Stimulated activated CD8-positive, alpha-beta memory T cell treated with anti-CD3 and anti-CD28 coated beads, Interleukin-4, amount 100 ng/mL, for 1 hour (primary cell): ENCODE measurements at places on chromosomes 3 and 15.
A peak's percentile ranks its signal among the peaks of the same experiment; 100 is the strongest.

DNA sequence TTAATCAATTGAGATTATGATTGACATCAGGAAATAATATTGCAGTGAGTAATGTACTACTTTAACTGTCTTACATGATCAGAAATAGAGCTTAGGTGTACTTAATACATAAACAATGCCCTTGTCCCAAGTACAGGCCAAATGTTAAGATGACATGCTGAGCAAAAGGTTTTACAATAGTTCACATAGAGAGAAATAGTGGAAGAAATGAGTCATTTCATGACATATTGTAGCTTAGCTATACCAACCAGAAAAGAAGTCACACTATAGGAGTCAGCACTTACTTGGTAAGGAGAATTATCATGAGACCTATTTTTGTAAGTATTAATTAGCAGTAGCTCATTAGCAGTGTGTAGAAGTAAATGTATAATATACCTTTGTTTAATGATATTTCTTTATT lies 96.4 kb upstream of the NANOGP8 start:
- no peak for DNase-seq

GRCh38 chr15:32819448-32819847 lies 101.6 kb downstream of the GREM1 start:
- no peak for DNase-seq

- DNase-seq: no peak
Observed at GRCh38 chr3:38725726-38726419, 76.4 kb upstream of the SCN5A start.

DNA sequence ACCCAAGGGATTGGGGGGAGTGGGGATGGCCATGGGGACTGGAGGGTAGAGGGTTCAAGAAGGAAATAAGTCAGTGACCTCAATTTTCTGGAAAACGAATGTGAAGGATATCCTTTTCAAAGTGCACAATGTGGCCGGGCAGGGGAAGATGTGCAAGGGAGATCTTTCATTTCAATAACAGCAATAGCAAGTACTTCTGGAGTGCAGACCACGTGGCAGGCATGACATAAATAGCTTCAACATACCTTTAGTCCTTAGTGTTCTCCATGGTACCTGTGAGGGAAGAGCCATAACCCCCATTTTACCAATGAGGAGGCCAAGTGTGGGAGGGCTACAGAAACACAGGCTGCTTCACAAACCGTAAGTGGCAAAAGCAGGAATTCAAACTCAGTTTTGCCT lies 138.7 kb downstream of the FOXP1 start:
- DNase-seq: no peak

- DNase-seq: no peak
Observed at GRCh38 chr3:47664519-47664918, 85.9 kb upstream of the CSPG5 start.

GRCh38 chr15:82919231-82919886 lies 33.2 kb downstream of the HOMER2 start:
- DNase-seq: no peak

- no peak for DNase-seq
Observed at GRCh38 chr3:193922034-193922774, 213.7 kb upstream of the HES1 start.

DNA sequence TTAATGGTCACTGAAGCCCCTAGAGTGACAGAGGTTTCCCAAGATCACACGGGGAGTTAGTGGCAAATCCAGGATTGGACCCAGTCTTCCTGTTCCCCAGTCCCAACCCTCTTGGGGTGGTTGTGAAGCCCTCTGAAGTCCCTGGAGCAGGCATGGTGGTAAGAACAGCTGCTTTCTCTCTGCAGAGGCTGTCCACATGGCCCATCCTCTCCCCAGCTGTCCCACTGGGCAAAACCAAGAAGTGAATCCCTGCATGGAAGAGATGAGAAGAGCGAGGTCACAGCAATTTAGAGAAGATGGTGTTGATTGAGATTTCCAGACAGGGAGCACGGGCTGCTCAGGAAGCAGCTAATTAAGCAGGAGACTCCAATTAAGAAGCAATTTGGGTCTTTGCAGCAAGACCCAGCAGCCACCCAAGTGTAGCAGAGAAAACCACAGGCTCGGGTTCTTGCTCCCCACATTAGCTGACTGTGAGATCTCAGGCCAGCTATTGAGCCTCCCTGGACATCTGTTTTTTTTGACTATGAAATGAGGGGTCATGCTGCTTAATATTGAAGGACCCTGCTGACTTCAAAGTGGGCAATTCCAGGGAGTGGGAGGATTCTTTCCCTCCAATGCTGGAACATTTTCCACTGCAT lies 14.8 kb upstream of the HDAC11 start:
- DNase-seq: no peak

GRCh38 chr3:29789686-29790085 lies 508.8 kb downstream of the RBMS3 start:
- DNase-seq: no peak

DNA sequence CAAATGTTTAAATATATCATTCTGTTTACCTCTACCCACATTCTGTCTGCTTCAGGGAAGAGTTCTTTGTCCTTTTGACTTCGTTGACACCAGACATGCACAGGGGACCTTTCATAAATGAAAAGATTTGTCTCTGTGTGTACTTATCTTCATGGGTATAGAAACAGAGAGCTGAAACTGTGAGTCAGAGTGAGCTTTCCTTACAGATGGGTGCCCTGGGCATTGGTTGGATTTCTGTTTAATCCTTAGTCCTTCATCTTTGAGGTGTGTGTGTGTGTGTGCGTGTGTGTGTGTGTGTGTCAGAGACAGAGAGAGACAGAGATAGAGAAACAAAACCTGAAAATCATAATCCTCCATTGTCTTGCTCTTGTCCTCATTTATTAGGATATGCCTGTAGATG lies 517.4 kb downstream of the TUSC7 start:
- DNase-seq: no peak

- no peak for DNase-seq
Observed at GRCh38 chr15:83694015-83694414, 40.1 kb downstream of the ADAMTSL3 start.

DNA sequence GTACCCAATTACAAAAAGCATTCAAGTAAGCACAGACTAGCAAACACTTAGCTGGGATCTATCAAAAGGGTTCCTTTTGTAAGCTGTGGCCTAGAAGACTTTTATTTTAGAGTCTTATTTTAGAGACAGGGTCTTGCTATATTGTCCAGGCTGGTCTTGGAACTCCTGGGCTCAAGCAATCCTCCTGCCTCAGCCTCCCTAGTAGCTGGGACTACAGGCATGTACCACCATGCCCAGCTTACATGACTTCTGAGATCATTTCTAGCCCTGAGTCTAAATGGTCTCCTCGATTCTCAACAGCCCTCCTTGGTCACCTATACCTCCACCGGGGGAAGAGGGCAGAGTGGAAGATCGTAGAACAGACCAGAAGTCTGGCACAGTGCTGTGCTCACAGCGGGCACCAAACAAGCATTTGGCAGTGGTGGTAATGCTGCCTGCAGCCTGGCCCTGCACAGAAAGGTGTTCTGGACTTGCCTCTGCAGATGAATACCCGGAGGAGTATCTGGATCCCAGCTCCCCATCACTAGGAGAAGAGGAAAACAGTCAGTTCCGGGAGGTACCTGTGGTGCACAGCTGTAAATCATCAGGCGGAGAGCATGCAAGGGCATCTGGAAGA lies 2.4 kb downstream of the FAM219B start:
- DNase-seq: no peak

GRCh38 chr15:43913026-43913780 lies 86.4 kb downstream of the WDR76 start:
- no peak for DNase-seq

- no peak for DNase-seq
Observed at GRCh38 chr3:10188804-10189556, 24.3 kb downstream of the IRAK2 start.

DNA sequence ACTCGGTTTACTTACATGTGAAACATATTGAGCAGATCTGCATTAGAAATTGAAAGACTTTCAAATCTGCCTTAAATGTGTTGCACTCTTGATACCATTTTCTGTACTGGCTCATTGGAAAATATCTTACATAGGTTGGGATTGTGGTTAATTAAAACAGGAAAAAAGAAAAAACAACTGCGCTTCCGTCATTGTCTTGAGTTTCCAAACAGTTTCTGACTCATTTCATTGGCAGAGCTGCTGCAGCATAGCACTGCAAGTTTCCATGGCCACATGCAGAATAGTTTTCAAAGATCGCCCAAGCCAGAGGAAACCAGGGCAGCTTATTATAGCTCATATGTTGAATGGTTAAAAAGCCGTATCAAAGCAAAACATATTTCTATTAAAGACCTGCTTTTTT lies 446.6 kb upstream of the BCHE start:
- DNase-seq: no peak

GRCh38 chr3:64995857-64996551 lies 308.2 kb upstream of the ADAMTS9 start:
- no peak for DNase-seq

- no peak for DNase-seq
Observed at GRCh38 chr3:104604326-104605010, 762.2 kb upstream of the ALCAM start.

DNA sequence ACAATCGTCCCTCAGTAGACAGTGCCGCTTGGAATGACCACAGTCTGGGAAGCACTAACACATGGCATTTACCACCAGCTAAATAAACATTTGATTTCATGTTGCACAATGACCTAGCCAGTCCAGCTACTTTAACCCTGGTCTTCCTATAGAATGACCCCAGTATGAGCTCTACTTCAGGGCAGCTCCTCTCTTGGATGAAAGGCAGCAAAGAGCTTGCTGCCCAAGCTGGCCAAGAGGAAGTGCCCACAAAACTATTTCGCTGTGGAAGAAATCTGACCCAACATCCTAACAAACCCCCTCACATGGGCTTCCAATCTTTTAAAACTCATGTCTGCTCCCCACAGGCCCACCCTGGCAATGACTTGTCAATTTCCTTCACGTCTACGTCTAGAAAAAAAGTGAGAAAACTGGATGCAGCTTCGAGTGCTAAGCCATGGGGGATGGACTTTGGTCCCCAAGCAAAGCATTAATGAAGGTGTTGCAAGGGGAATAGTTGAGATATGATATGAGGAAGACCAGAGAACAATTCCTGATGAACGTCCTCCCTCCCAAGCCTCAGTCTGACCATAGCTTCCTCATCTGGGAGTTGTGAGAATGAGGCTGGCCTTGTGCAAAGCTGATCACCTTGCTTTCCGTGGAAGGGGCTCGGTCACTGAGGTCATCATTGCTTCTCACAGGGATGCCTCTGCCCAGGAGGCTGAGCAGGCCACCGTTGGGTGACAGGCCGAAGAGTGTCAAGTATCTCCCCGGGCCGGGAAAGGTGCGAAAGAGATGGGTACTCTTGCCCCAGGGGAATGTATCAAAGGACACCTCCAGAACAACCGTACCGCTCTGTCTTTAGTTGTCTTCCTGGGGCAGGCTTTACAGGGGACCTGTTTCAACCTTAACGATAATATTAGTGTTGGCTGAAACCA lies 964 bp downstream of the SLC25A20 start:
- DNase-seq: no peak

DNA sequence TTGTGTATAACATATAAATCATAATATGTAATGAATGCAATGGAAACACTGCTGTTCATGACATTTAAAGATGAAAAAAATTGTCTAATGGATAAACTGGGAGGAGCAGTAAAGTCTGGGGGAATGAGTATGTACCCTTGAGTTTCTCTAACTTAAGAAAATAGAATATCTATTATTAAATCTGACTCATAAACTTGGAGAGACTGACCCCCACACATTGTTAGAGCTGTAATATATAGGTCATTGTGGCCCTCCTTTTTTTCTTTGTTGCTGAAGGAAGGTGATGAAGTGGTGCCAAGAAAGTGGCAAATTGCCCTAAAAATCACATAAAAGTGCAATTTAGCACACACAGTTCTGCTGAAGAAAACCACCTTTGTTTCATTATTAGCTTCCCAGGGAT lies 389.8 kb upstream of the RARB start:
- no peak for DNase-seq

DNA sequence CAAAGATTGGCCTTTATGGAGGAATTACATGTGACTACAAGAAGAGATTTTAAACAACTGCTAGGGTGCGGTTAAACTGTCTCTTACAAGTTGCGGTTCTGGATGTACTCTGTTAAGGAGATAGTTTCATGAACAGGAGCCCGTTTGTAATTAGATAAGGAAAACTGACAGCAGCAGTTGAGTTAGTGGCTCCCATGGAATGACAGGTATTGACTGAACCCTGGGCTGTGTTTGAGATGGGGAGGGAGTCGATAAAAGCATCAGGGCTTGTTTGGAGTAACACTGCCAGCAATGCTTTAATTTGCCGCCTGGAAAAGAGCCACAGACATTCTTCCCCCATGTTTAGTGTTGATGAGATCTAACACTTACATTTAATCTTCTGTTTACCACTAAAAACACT lies 139.9 kb downstream of the ROBO2 start:
- DNase-seq: no peak

DNA sequence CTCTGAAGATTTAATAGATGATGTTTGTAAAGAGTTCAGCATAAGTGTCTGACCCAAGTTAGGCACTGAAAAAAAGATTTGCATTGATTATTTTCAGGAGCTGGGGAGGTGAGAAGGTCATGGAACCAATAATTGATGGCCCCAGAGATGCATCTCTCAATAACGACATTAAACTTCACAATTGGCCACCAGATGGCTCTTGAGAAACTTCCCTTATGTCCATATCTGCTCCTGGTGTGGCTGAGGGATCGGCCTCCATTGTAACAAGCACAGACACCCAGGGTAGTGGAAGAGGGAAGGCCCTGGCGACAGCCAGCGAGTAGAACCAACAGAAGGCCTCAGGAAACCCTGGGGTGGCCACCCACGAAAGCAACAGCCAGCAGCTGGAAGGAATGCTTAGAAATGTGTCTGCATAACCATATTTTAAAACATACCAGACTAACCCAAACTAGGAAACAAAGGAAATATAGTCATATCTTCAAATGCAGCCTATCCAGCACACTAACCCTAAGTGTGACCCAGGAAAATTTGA lies 536.7 kb downstream of the SOX2 start:
- DNase-seq: no peak

DNA sequence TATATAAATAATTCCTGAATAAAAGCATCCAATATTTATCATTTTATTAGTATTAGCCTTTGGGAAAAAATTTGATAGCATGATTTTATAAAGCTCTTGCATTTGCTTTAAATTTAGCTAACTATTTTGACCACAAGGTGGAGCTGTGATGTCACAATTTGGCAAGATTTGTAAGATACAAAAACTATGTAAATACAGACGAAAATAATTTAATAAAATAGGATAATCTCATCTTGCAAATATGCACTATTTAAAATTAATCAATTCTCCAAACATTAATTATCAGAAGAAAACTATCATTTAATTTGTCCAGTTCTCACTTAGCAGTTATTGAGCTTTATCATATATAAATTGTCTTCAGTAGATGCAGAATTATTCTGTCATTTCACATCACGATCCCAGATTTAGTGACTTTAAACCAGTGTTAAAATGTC lies 95.4 kb downstream of the PLOD2 start:
- DNase-seq: no peak

DNA sequence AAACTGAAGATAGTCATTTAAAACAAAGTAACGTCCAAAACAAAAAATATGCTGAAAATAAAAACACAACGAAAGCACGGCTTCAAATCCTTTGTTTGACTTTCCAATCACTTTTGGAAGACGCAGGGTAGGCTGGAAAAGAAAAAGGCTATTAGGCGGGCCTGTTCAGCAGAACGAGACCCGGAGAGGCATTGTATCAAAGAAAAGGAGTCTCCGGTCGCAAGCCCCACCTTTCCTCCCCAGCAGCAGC lies 691 bp downstream of the SENP7 start:
- no peak for DNase-seq

- DNase-seq: no peak
Observed at GRCh38 chr3:110902453-110903085, 169.0 kb upstream of the NECTIN3 start.

GRCh38 chr15:79184465-79184892 lies 93.9 kb upstream of the RASGRF1 start:
- DNase-seq: peak; percentile 20

- peak; percentile 77 for DNase-seq
Observed at GRCh38 chr3:50337175-50337861, 3.3 kb downstream of the RASSF1 start.
